B cell (primary cell): ENCODE measurements at places on chromosomes 12 and 14.

- no peak for DNase-seq
Measured at GRCh38 chr14:102080183-102081080, 6.4 kb downstream of the HSP90AA1 start.

- DNase-seq, result no peak
Measured at GRCh38 chr12:95699579-95699978, 91.0 kb downstream of the NTN4 start.

- DNase-seq, result no peak
Measured at GRCh38 chr12:109943811-109944210, 43.7 kb downstream of the TCHP start.

GRCh38 chr12:51672334-51672733 lies 81.3 kb downstream of the SCN8A start:
- no peak for DNase-seq
